ENCODE measurements at places on chromosomes 5 and 9.

DNA sequence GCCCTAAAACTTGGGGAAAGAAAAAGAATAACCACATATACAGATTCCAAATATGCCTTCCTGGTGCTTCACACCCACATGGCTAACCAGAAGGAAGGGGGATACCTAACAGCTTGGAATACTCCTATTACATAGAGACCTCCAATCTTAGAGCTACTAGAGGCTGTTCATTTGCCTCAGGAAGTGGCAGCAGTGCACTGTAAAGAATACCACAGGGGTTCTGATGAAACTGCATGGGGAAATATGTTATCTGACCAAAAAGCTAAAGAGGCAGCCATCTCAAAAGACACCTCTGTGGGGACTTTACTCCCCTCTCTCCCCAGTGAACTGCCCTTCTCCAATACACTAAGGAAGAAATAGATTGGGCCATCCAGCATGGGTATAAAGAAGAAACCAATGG lies 66.4 kb downstream of the CDKN2A start:
- no peak for DNase-seq

DNA sequence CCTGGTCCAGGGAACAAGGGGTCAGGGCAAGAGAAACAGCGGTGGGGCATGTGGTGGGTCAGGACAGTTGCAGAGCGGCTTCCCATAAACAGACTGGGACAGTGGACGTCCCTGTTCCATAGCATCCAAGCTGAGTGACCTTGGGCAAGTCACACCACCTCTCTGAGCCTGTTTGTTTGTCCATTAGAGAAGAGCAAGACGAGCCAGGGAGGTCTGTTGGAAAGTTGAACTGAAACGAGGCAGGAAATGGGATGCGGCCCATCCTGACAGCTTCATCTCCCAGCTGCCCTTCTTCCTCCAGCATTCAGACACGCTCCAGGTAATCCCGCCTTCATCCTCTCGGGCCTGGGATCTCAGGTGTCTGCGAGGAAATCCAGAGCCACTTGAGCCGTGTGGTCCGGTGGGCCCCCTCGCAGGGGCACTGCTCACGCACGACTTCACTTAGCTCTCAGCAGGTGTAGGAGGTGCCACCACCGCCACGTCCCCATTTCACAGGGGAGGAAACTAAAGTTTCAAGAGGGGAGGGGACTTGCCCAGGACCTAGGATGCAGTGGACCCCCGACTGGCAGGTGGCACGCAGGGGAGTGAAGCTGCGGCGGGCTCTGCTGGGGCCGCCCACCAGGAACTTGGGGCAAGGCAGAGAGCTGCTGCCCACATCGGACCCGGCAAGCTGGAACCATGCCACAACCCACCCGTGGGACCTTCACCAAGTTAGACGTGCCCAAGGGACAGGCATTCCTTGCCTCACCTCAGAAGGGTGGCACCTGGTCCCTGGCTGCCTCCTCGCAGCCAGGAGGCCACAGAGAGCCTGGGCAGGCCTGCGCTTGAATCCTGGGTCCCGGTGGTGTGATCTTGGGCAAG lies 13.0 kb downstream of the PTGES2 start:
- DNase-seq = no peak

DNA sequence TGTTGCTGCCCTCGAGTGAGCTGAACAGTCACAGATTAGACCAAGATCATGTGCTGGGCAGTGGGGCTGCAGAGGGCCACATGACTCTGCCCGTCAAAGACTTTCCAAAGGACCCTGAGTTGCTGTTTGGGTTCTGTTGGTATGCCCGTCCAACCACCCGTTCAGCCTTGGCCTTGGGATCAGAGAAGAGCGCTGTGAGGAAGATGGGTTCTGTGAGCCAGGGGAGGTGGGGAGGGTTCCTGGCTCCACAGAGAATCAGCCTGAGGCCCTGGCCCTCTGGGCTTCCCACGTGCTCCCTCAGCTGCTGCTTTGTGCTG lies 72.6 kb downstream of the RGS3 start:
- DNase-seq = no peak

- no peak for DNase-seq
Observed at GRCh38 chr5:143807401-143807800, 4.6 kb upstream of the HMHB1 start.

- no peak for DNase-seq
Observed at GRCh38 chr9:129419382-129419899, 201.5 kb downstream of the C9orf50 start.

All from large intestine (tissue), 12 donors.